ENCODE measurements at places on chromosomes 1 and 21. TPM values are rescaled to one million over a fixed set of nuclear protein-coding genes. Genes with fewer than 3 reads are reported as not detected.

DNA sequence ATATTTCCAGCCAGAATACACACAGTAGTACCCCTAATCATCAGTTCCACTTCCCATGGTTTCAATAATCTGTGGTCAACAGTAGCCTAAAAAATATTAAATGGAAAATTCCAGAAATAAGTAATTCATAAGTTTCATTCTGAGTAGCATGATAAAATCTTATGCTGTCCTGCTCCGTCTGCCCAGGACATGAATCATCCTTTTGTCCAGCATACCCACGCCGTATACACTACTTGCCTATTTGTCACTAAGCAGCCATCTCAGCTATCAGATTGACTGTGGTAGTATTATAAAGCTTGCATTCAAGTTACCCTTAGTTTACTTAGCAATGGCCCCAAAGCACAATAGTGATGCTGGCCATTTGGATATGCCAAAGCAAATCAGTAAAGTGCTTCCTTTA, 118.7 kb downstream of the SLC5A9 start:
- DNase-seq: no peak

The TMCO2 gene
- not detected for total RNA-seq

DNA sequence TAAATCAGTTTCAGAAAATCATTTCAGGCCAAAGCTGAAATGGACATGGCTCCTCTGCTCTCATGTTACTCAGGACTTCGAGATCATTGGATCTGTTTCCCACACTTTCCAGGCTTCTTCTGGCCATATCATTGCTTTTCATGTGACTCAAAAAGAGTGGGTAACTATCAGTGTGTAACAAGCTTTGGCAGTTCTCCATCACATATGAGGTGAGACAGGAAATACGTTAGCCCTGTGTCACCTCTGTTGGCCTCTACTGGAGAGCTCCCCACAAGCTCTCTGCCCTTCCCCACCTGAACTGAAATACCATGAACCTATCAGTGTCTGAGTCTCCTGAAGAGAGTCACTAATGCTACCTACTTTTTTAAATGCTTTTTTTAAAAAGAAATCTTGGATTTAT, 128.2 kb downstream of the LBR start:
- DNase-seq: no peak

GRCh38 chr1:200243042-200243437, 166.8 kb downstream of the ZNF281 start:
- DNase-seq: no peak

- no peak for DNase-seq
These were observed 60.4 kb downstream of the ITPKB start for GRCh38 chr1:226678701-226679100.
